ENCODE measurements at places on chromosomes 2 and 18.

- no peak overlapping the region for H3K4me3 ChIP-seq
- H3K27ac ChIP-seq = no peak overlapping the region
- H3K36me3 ChIP-seq = no peaks in the 10 kb centered on the region
- peaks cover 4% of the 10 kb centered on the region for H3K4me1 ChIP-seq
- DNase-seq = no peak
Observed at GRCh38 chr2:38937548-38937947, 47.9 kb downstream of the ARHGEF33 start.

DNA sequence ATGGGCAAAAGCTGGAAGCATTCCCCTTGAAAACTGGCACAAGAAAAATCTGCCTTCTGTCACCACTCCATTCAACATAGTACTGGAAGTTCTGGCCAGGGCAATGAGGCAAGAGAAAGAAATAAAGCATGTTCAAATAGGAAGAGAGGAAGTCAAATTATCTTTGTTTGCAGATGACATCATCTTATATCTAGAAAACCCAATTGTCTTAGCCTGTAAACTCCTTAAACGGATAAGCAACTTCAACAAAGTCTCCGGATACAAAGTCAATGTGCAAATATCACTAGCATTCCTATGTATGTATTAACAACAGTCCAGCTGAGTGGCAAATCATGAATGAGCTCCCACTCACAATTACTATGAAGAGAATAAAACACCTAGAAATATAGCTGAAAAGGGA, 1579.3 kb downstream of the SUCLG1 start:
- no peaks in the 10 kb centered on the region for H3K4me1 ChIP-seq
- H3K4me3 ChIP-seq = no peak overlapping the region
- H3K27me3 ChIP-seq = peaks cover 2% of the 10 kb centered on the region

- no peaks in the 10 kb centered on the region for H3K36me3 ChIP-seq
Observed at GRCh38 chr2:151928380-151928779, 100.2 kb upstream of the ARL5A start.

- peaks cover 4% of the 10 kb centered on the region for H3K36me3 ChIP-seq
- no peak overlapping the region for H3K4me3 ChIP-seq
- no peak overlapping the region for H3K27ac ChIP-seq
- H3K4me1 ChIP-seq = no peaks in the 10 kb centered on the region
- no peak for DNase-seq
- no peaks in the 10 kb centered on the region for H3K27me3 ChIP-seq
Observed at GRCh38 chr2:191710411-191710900, 32.5 kb downstream of the NABP1 start.

- no peaks in the 10 kb centered on the region for H3K36me3 ChIP-seq
- H3K27me3 ChIP-seq = no peaks in the 10 kb centered on the region
- DNase-seq = no peak
- H3K27ac ChIP-seq = no peak overlapping the region
- H3K4me1 ChIP-seq = no peaks in the 10 kb centered on the region
- H3K4me3 ChIP-seq = no peak overlapping the region
Observed at GRCh38 chr2:139652385-139652784, 872.2 kb upstream of the NXPH2 start.

DNA sequence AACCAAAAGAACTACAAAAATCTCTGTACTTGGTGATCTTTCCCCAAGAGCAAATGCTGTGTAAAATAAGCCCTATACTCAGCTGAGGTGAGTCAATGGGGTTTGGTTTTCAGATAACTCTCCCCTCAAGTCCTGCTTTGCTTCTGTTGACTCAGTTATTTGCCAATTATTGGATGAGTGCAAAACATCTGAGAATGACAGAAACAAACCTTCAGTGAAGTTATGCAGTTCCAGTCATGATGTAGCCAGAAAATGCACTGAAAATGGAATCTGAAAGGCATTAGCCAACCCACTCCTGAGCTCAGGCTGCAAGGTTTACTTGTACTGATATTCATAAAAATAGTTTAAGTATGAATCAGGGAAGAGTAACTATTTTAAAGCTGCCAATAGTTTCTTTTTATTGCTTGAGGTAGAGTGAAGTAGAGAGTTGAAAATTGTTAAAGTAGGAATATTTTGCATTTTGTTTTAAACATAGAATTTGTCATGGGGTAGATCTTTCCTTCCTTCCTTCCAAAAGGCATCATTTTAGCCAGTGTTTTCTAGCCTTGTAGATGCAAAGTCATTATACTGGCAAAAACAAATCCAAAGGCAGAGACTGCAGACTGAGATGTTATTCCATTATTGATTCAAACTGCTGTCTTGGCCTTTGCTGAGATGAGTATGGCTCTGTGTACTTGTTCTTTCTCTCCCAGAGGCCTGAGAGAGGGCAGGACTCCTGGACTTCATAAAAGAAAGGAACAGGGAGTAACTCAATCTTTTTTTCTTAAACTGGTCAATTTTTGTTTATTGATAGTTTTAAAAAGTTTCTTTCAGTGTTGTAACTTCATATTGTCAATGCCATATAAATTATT, 215.3 kb downstream of the RND3 start:
- no peaks in the 10 kb centered on the region for H3K4me1 ChIP-seq
- no peak for DNase-seq
- H3K36me3 ChIP-seq = no peaks in the 10 kb centered on the region
- H3K27ac ChIP-seq = no peak overlapping the region
- H3K4me3 ChIP-seq = no peak overlapping the region

DNA sequence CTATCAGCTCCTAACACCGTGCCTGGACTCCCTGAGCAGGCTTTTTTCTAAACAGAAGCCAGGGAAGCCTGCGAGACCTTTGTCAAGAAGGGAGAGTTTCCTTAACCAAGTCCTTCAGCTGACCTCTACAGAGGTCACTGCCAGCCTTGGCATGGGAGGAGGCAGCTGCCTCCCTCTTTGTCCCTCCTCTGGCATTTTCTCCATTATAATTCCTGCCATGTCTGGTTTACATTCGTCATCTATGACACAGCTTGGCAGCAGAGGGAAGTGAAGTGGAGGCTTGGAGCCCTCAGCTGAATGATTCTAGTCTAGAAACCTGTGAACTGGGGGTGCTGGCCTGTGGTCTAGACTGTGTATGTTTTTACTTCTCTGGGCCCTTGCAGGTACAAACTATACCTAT, 22.5 kb downstream of the LIPG start:
- no peak for DNase-seq
- H3K4me3 ChIP-seq = no peak overlapping the region
- H3K27me3 ChIP-seq = peaks cover 10% of the 10 kb centered on the region
- no peaks in the 10 kb centered on the region for H3K36me3 ChIP-seq
- H3K4me1 ChIP-seq = no peaks in the 10 kb centered on the region
- no peak overlapping the region for H3K27ac ChIP-seq

DNA sequence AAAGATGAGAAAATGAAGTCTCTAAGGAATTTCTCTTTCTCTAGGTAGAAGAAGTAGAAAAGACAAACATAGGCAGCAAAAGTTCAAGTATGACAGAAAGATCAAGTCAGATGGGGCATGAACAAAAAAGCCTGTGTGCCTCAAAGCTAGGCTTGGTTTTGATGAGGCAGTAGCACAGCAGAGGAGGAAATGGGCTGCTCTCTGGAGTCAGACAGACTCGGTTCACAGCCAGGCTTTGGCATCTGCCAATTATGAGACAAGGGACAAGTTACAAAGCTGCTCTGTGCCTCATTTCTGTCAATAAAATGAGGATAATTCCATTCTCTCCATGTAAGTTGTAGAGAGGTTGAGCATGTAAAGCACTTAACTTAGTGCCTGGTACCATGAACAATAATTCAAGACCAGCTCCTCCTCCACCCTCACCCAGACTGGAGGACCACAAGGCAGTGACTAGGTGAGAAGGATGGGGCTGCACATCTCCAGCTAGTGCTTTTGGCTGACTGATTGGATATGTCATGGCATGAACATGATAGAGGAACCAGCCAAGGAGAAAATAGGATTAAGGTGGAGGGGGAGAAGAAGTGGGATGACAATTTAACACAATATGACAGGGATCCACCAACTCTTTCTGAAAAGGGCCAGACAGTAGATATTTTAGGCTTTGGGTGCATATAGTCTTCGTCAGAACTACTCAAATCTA, 84.6 kb downstream of the TMEM163 start:
- no peak for DNase-seq
- no peaks in the 10 kb centered on the region for H3K36me3 ChIP-seq
- H3K27ac ChIP-seq = no peak overlapping the region

DNA sequence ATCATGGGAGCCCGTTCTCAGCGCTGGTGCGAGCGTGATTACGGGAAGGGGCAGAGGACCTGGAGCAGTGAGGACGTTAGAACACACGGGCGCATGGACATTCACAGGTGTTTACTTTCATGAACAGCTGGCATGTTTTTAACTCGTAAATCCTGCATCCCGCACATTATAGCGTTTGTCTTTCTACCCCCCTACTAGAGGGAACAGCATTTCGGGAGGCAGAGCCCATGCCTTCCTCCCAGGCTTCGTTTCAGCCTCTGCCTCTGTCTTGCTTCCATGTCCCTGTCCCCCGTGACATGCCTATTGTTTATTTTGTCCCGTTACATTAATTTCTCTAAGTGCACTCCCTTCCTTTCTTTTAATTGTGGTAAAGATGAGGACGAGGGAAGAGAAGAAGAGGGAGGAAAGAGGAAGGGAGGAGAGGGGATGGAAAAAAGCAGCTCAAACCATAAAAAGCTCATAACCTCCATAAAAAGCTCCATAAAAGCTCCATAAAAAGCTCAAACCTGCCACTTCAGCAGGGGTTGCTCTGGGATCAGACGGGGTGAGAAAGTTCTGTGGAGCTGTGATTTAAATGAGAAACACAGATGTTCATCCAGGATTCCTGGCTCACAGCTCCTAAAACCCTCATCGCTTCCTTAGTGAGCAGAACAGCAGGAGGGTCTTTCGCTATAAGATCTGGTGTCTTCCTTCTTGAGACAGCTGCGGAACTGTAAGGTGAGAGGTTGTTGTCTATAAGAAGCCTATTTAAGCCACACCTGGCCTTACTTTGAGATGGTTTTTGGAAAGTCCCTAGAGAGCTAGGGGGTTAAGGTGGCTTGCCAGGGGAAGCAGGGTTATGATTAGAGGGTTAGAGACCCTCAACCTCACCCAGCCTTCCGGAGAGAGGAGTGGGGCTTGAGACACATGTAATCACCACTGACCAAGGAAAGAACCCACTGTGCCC, 66.6 kb upstream of the SNTG2 start:
- peaks cover 30% of the 10 kb centered on the region for H3K27me3 ChIP-seq
- H3K4me3 ChIP-seq = no peak overlapping the region
- H3K36me3 ChIP-seq = no peaks in the 10 kb centered on the region
- no peak overlapping the region for H3K27ac ChIP-seq

DNA sequence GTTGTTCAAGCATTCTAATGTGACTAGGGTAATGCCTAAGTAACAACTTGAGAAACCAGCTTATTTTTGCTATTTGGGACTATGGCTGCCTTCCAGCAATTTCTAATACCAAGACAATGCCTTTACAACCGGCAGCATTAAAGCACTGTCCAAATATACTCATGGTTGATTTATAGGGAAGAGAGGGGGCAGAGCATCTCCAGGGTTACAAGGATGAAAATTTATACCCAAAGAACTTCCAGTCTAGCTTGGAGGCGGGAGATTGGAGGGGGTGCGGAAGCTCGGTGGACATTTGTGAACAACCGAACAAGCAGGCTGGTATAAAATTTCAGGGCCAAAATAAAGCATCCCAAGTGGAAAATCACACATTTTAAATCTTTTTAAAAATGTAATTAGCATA, 294.9 kb upstream of the STON1 start:
- H3K27me3 ChIP-seq = no peaks in the 10 kb centered on the region
- no peak overlapping the region for H3K27ac ChIP-seq
- H3K4me3 ChIP-seq = no peak overlapping the region
- no peak for DNase-seq
- no peaks in the 10 kb centered on the region for H3K36me3 ChIP-seq

Data from activated naive CD4-positive, alpha-beta T cell treated with anti-CD3 and anti-CD28 coated beads for 36 hours (primary cell).